ENCODE measurements at places on chromosomes 11 and 22. TPM values are rescaled to one million over a fixed set of nuclear protein-coding genes. Genes with fewer than 3 reads are reported as not detected.

KDM4F gene
- total RNA-seq: not detected

MAPK8IP2 gene
- total RNA-seq: 3.9 TPM

PAMR1 gene
- total RNA-seq: not detected

UCP3 gene
- total RNA-seq: 1.4 TPM

BTBD18 gene
- total RNA-seq: not detected

C1QTNF5 gene
- not detected for total RNA-seq

SCN4B gene
- 0.05 TPM for total RNA-seq

SMIM35 gene
- total RNA-seq: not detected

MYBPC3 gene
- 0.09 TPM for total RNA-seq

KRTAP5-11 gene
- not detected for total RNA-seq

PHF21A gene
- 16.0 TPM for total RNA-seq

CD3E gene
- not detected for total RNA-seq

MS4A12 gene
- not detected for total RNA-seq

OR51I1 gene
- not detected for total RNA-seq

FXYD6 gene
- 0.32 TPM for total RNA-seq

CYP2D6 gene
- total RNA-seq: 0.40 TPM

MCM5 gene
- total RNA-seq: 72.3 TPM

IRAG1 gene
- not detected for total RNA-seq

NRIP3 gene
- total RNA-seq: 0.98 TPM

LDHAL6A gene
- total RNA-seq: not detected

CDC45 gene
- 26.5 TPM for total RNA-seq

TRIM48 gene
- not detected for total RNA-seq

SEPTIN5 gene
- total RNA-seq: 10.1 TPM

CTSW gene
- total RNA-seq: not detected
